ENCODE measurements at places on chromosomes 13 and 19.

DNA sequence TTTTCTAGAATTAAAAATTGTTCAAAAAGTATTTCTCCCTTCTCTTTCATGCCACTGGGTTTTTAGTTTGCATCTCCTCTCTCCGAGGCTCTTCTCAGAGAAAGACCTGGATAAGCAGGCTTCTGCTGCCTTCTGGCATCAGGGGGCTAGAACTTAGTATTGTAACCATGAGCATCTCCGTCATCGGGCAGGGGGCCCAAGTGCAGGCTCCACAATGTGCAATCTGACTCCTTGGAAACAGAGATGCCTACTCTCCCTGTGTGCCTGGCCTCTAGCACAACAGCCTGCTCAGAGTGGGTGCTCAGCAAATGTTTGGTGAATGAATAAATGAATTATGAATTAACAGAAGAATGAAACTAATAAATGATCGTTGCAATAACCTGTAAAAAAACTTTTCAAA lies 45.6 kb upstream of the MTIF3 start:
- DNase-seq: no peak

DNA sequence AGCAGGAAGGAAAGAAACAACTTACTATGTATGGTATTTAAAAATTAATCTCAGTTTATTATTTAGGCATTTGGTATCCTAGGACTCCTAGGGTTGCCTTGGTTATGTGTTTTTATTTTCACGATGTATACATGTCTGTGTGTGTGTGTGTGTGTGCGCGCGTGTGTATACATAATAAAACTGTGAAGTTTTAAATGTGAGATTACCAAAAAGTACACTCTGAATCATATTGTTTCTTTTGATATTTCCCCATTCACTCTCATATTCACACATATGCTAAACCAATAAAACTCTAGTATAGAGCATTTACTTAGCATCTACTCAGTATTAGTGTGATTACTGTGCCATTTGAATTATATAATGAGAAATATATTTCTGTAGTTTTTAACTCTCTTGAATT lies 30.8 kb upstream of the NDFIP2 start:
- no peak for DNase-seq

DNA sequence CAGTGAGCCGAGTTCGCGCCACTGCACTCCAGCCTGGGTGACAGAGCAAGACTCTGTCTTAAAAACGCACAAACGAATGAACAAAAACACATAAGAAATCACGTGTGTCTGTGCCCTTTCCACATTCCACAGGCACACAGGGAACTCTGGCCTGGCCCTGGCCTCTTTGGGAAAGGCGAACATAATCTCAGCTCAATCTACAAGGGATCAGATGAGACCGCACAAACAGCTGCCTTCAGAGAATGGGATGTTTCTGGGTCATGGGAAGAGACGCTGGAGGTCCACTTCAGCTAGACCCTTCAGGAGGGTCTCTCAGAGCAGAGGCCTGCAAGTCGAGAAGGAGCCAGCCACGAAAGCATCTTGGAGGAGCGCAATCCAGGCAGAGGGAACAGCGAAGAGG lies 6.3 kb upstream of the CRTC1 start:
- DNase-seq: no peak

- no peak for DNase-seq
Observed at GRCh38 chr19:53823380-53824120, 564 bp downstream of the NLRP12 start.

- no peak for DNase-seq
Observed at GRCh38 chr13:46122304-46122703, 17.5 kb upstream of the CPB2 start.

- no peak for DNase-seq
Observed at GRCh38 chr19:11194173-11194572, 3.2 kb downstream of the KANK2 start.

DNA sequence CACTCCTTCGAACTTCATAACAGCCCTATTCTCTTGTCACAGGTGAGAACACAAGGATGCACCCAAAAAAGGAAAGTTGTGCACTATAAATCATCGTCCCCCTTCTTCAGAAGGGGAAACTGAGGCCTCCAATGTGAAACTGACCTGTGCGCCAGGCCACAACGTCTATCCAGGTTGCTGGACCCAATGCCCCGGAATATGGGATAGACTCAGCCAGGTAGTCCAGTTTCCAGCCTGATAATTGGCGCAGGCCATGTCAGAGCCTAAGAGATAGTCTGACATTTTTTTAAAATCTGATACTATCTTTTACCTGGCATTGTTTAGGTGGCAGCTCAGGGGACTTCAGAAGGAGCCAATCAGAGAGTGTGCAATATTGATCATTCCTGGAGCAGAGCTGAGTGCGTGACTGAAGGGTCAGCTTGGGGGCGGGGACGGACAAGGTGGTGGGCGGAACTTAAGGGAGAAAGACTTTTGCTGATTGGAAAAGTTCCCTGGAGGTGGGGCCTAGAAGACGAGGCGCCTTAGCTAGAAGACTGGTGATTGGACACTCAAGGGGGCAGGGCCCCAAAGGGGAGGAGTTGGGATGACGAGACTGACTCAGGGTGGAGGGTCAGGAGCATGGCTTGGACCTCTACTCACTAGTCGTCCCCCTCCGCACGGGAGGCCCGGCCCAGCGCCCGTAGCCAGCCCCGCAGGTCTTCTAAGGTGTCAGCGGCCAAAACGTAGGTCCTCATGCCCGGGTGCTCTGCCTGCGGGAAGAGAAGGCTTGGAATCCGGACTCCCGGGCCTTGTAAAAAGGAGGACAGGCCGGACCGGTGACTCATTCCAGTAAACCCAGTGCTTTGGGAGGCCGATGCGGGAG lies 8.5 kb downstream of the PLEKHA4 start:
- DNase-seq: no peak

GRCh38 chr13:111359237-111359915 lies 38.9 kb downstream of the TEX29 start:
- DNase-seq: no peak

DNA sequence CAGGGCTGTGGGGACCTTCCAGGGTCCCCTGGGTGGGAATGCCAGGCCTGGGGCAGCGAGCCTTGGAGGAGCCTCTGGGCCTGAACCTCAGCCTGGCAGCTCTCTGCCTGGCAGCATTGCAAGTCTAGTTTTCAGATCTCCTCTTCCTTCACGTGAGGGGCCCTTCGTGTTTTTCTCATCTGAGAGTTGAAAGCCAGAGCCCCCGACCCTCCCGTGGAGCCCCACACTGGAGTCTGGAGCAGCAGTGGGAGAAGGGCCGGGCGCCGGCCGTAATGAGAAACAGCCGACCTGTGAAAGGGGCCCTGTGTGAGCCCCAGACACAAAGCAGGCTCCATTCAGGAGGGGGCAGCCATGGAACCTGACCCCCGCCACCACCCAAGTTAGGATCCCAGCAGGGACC lies 19.3 kb downstream of the TMED1 start:
- no peak for DNase-seq

DNA sequence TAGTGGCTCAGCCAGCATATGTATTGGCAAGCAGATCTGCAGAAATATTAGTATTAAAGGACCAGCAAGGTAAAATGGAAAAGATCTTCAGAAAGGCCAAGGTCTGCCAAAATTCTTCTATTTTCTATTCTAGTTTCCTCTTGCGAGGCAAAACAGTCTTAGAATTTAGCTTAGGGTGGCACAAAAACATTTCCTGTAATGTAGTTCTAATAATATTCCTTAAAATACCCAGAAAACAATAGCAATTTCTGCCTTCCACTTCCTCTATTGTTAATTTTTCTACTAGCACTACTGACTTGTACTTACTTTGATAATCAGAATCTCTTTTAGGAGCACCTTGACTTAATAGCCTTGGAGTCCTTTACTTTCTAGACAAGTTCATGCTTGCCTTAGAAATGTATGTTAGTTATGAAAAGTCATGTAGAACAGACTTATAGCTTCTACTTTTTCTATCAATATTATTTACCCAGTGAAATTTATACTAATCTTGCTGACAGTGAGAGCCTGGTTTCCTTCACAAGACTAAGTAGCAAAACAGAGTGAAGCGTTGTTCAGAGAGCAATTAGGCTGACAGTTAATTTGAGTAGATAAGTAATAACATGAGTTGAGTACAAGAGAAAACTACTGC lies 23.9 kb upstream of the LPAR6 start:
- no peak for DNase-seq

DNA sequence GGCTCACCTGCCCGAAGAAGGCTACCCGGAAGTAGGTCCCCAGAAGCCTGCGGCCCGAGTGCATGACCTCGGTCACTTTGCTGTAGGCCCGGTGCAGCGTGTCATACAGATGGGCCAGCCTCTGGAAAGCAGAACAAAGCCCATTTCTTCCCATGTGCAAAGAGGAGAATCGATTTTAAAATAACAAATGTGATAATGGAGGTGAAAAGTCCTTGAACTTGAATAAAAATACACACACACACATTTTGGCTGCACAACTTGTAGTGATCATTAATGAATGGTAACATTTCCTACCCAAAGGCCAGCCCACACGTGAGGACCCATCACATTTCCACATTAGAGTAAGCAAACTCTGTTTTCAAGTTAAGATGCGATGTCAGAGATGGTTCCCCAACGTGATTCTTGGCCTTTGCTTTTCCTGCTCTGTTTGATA lies 56.9 kb upstream of the SLC15A1 start:
- no peak for DNase-seq

GRCh38 chr19:32498648-32499200 lies 82.3 kb upstream of the PDCD5 start:
- DNase-seq: no peak

- DNase-seq: no peak
Observed at GRCh38 chr19:47037766-47038165, 10.7 kb downstream of the TMEM160 start.

DNA sequence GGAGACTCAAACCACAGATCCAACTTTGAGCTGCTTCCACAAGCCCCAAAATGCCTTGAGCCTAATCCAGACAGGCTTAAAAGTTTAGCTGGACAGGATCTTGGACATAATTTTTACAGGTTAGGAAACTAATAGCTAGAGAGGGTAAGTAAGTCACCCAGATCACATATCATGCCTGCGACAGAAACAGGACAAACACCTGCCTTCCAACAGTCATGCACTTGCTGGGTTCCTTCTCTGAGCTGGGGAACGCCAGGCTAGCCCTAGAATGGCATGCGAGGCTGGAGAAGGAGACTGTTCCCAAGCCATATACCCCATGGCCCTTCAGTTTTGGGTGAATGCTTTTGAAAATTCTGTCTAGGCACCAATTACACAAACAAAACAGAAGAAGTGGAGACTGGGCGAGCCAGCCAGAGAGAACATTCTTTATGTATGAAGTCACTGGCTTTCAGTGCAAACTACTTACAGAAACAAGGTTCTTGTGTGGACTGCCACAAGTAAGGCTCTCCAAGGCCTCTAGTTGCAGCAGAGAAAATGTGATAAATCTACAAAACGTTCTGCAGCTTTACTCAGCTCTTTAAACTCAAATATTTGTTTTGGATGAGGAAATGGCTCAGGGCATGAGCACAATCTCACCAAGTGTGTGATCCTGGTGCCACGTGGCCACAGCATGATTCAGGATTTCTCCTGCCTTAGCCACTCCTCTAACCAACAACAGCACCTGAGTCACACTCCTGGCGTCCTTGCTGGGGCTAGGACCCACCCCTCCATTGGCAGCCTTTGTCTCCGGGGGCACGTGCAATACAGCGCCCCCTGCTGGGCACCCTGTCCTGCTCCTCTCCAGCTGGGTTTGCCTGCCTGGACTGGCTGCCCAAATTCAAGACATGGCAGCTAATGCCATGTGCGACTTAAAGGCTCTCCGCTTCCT lies 73.4 kb upstream of the UBL3 start:
- no peak for DNase-seq

DNA sequence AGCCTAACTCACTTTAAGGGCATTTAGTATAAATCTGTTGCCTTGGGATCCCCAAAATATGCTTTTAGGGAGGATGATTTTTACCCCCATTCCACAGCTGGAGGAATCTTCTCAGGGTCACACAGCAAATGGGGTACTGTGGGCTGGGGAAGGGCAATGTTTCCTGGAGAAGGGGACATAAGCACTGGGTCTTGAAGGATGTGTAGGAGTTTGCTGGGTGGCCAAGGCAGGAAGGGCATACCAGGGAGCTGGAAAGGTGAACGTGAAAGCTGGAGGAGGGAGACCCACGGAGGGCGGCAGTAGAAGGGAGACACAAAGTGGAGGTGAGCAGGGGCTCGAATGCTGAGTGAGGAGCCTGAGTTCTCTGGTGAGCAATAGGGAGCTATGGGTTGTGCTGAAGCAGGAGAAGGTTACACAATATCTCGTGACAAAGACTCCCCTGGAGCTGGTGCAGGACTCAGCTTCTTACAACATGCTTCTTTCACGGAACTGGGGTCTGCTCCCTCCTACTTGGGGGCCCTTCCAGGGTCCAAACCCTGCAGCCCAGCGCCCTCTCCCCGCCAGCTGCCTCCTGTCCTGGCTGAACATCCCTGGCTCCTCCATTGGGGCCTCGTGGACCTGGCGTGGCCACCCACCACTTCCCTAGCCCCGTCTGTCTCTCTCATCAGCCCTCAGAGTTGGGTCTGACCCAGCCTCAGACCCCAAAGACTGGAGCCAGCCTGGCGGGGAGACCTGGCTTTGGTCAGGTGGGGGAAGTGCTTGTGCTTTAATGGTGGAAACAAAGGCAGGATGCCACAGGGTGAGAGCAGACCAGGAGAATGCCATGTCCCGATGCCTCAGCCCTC lies 11.1 kb downstream of the CILP2 start:
- DNase-seq: no peak

All from nephron progenitor cell (in vitro differentiated cells).